Endothelial cell of umbilical vein (primary cell): ENCODE measurements at places on chromosomes 5 and 9. TPM values are rescaled to one million over a fixed set of nuclear protein-coding genes. Genes with fewer than 3 reads are reported as not detected.
A peak's percentile ranks its signal among the peaks of the same experiment; 100 is the strongest.

C9orf153 gene
- not detected in 2 replicates for polyA plus RNA-seq

- no peak overlapping the region for H3K4me3 ChIP-seq
- peaks cover 11% of the 10 kb centered on the region for H3K36me3 ChIP-seq
- no peaks in the 10 kb centered on the region for H3K27me3 ChIP-seq
- no peak overlapping the region for H3K27ac ChIP-seq
Measured at GRCh38 chr9:129865668-129866320, 30.5 kb downstream of the USP20 start.

DNA sequence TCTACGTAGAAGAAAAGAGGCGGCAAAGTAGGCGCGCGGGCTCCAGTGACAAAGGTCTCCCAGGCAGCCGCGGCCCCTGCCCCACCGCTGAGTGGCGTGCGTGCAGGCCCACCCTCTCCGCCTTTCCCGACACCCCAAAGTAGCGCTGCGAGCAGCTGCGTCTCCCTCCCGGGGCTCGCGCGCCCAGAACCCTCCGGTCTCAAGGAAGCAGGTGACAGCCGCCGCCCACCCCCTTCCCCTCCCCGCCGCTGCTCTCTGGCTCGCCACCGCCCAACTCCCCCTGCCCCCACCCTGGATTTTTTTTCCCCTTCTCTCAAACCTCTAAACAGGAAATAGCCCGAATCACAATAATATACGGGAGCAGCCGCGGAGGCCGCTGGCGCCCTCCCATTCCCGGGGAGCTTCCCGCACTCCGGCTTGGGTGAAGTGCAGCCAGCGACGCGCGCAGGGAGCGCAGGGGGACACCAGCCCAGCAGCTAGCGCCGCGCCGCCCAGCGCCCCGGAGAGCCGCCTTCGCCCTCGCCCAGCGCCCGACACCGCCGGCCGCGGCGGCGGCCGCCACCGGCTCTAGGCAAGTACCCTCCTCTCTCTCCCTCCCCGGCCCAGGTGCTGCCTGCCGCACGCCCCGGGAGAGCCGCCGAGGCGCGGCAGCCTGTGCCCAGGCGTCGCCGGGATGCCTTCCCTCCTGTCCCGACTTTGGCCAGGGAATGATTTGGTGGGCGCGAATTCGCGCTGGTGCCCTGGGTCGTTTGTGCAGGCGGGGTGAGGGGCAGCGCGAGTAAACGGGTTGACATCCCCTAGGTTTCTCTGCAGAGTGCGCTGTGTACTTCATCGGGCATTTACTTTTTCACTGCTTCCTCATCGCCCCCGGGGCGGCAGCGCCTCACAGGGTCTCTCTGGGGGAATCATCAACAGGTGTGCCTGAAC is 52.7 kb upstream of the TJP2 start:
- H3K36me3 ChIP-seq: no peaks in the 10 kb centered on the region
- peaks cover 21% of the 10 kb centered on the region for H3K4me1 ChIP-seq
- DNase-seq: peak; percentile 74
- peak overlapping the region; percentile 83 for H3K4me3 ChIP-seq

- no peaks in the 10 kb centered on the region for H3K27me3 ChIP-seq
- no peak overlapping the region for H3K4me3 ChIP-seq
- no peak overlapping the region for H3K27ac ChIP-seq
- DNase-seq: no peak
Measured at GRCh38 chr9:27864644-27865438, 291.6 kb upstream of the C9orf72 start.

- H3K4me3 ChIP-seq: no peak overlapping the region
- H3K36me3 ChIP-seq: no peaks in the 10 kb centered on the region
- peaks cover 11% of the 10 kb centered on the region for H3K27me3 ChIP-seq
- no peak overlapping the region for H3K27ac ChIP-seq
Measured at GRCh38 chr5:1453613-1454012, 8.4 kb upstream of the SLC6A3 start.

DNA sequence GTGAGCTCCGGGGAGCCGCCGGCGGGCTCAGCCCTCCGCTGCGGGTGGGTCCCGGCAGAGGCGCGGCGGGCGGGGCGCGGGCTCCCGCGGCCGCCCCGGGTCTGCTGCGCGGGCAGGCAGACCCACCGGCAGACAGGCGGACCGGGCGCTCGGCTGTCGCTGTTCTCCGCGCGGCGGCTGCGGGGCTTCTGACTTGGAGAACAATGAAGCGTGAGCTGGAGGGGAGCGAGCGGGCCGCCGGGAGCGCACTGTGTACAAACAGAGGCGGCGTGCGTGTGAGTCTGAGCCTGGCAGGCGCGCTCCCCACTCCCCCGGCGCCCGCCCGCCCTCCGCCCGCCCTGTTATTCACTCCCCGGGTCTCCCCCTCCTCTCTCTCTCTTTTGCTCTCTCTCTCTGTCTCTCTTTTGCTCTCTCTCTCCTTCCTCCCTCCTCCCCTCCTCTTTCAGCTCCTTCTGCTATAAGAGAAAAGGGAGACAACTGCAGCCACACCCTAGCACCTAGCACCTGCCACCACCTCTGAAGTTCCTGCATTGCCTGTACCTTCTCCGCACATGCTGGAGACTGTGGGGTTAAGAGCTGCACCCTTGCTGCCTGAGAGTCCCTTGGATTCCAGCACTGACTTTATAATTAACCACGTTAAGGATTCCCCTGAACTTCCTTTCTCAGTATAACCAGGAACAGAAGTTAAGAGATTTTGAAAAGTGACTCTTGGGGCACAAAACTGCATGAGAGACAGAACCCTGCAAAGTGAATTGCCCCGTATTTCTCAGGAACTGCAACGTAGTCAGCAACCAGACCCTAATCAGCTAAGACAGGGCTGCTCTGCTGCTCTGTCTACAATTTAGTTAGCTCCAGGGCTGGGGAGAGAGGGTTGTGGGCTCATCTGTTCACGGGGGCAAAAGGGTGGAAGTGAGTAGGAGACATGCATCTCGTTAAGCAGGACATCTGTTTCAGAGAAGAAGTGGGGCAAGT is at the start of gene EDIL3:
EDIL3 (minus strand) TSS at position 277 of the 972 bp plus-strand sequence. CDS start 506 bp downstream, outside the sequence.
- no peaks in the 10 kb centered on the region for H3K27me3 ChIP-seq
- H3K4me1 ChIP-seq: peaks cover 19% of the 10 kb centered on the region
- peak; percentile 63 for DNase-seq
- peak within 1 kb of the TSS; percentile 51 for H3K4me3 ChIP-seq

- no peaks in the 10 kb centered on the region for H3K27me3 ChIP-seq
- H3K4me1 ChIP-seq: peaks cover 12% of the 10 kb centered on the region
- no peaks in the 10 kb centered on the region for H3K36me3 ChIP-seq
Measured at GRCh38 chr9:70576116-70576515, 161.7 kb upstream of the KLF9 start.

DNA sequence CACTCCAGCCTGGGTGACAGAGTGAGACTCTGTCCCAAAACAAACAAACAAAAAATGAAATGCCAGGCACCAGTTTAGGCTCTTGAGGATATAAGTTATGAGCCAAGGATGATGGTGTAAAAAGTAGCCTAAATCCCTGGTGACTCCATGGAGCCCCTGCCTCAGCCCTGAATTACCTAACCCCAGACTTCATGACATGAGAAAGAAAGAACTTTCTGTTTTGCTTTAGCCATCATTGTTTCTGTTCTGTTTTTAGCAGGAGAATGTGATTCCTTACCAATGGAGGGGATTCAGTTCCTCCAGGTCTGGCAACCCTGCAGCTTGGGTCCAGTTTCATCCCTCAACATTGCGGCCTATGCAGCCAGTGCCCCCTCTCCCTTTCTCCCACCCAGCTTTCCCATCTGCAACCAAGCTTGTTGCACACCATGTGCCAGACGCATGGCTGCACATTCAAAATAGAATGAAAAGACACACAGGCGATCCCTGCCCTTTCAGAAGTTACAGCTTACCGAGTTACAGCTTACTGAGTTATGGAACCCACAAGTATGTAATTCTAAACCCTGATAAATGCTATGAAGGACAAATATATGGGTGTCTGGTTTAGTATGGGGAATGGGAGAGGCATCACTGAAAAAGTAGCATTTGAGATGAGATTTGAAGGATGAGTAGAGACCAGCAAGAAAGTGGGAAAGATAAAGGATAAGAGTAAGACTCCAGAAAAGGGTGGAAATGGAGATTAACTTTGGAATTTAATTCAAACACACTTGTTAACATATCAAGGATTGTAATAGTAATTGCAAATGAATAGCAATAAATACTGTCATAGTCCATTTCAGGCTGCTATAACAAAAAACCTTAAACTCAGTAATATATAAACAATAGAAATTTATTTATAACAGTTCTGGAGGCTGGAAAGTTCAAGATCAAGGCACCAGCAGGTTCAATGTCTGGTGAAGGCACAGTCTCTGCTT is 6.0 kb upstream of the SEMA5A start:
- DNase-seq: no peak
- H3K36me3 ChIP-seq: no peaks in the 10 kb centered on the region
- no peak overlapping the region for H3K27ac ChIP-seq
- no peak overlapping the region for H3K4me3 ChIP-seq
- H3K4me1 ChIP-seq: no peaks in the 10 kb centered on the region
